ENCODE measurements at places on chromosomes 5 and 9. TPM values are rescaled to one million over a fixed set of nuclear protein-coding genes. Genes with fewer than 3 reads are reported as not detected.

PALM2AKAP2 gene
- 46.3 TPM for total RNA-seq

PDE8B gene
- total RNA-seq = 1.1 TPM

SARDH gene
- not detected for total RNA-seq

ARHGEF39 gene
- total RNA-seq = 0.85 TPM

- no peak for DNase-seq
- H3K27me3 ChIP-seq = no peaks in the 10 kb centered on the region
- H3K4me3 ChIP-seq = no peak overlapping the region
- H3K36me3 ChIP-seq = peaks cover 34% of the 10 kb centered on the region
- H3K4me1 ChIP-seq = no peaks in the 10 kb centered on the region
These were observed 12.6 kb downstream of the CHMP5 start for GRCh38 chr9:33277484-33277883.

DNA sequence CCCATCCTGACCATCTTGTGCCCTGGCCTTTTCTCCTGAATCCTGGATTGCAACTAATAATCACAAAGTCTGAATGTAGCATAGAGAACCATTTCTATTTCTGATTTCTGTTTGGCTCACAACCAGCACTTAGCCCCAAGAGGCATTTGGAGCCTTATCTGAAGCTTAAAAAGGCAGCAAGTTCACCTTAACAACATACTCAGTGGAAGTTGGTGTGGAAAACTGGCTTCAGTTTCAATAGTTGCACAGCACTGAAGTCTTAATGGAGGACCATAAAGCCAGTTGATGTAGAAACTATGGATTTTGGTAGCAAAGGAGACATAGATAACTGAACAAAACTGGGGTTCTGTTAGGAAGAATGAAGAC lies 574.1 kb downstream of the PSAT1 start:
- no peak for DNase-seq
- peak overlapping the region; percentile 82 for H3K27ac ChIP-seq
- no peaks in the 10 kb centered on the region for H3K27me3 ChIP-seq
- H3K4me3 ChIP-seq = no peak overlapping the region
- H3K4me1 ChIP-seq = peaks cover 62% of the 10 kb centered on the region

DNA sequence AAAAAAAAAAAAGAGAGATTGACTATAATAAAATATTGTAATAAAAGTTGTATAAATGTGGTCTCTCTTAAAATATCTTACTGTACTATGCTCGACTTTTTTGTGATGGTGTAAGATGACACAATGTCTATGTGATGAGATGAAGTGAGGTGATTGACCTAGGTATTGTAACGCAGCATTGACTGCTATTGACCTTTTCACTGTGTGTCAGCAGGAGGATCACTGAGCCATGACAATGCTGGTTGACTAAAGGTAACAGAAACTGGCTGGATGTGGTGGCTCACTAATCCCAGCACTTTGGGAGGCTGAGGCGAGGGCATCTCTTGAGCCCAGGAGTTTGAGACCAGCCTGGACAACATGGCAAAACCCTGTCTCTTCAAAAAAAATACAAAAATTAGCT lies 78.6 kb upstream of the MYO10 start:
- H3K27me3 ChIP-seq = no peaks in the 10 kb centered on the region
- no peak for DNase-seq
- no peaks in the 10 kb centered on the region for H3K4me1 ChIP-seq
- H3K27ac ChIP-seq = no peak overlapping the region

- H3K36me3 ChIP-seq = peaks cover 13% of the 10 kb centered on the region
- DNase-seq = no peak
- H3K27me3 ChIP-seq = no peaks in the 10 kb centered on the region
These were observed 16.4 kb upstream of the TOR2A start for GRCh38 chr9:127751269-127752054.

- peaks cover 62% of the 10 kb centered on the region for H3K4me1 ChIP-seq
- H3K27me3 ChIP-seq = no peaks in the 10 kb centered on the region
- peaks cover 17% of the 10 kb centered on the region for H3K36me3 ChIP-seq
- no peak overlapping the region for H3K4me3 ChIP-seq
- H3K27ac ChIP-seq = no peak overlapping the region
These were observed 242.9 kb downstream of the FANCC start for GRCh38 chr9:95074632-95075031.

- H3K4me1 ChIP-seq = peaks cover 14% of the 10 kb centered on the region
- H3K27ac ChIP-seq = no peak overlapping the region
- no peak overlapping the region for H3K4me3 ChIP-seq
- H3K27me3 ChIP-seq = no peaks in the 10 kb centered on the region
- peaks cover 3% of the 10 kb centered on the region for H3K36me3 ChIP-seq
These were observed 14.2 kb upstream of the AHRR start for GRCh38 chr5:307306-307705.

DNA sequence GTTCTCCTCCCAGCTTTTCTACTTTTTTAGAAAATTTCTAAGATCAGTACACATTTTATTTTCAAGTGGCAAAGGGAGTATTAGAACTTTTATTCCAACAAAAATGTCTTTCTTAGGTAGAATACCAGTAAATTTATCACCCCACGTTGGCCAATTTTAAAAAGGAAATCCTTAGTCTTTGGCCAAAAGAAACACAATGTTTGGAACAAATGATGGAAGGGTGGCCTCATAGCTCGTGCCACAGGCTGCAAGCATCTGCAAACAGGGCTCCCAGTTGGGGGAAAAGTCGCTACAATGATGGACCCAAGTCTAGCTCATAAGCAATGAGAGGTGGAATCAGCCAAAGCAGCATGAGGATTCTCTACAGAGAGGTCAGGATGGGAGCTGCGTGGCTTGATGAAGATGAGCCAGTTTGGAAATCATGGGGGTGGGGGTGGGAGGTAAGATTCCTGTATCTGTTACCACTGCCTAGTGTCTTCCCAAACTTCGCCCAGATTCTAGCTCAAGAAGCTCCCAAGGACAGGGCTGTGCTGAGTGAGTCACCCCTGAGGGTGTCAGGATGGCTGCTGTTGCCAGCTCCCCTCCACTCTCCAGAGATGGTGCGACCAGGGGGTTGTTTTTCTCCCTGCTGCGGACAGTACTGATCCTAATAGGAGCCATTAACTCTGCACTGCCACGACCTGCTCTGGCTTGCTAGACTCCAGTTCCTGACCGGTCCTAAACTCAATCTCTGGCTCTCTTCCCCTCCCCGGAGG lies 75.6 kb downstream of the DCP2 start:
- peaks cover 25% of the 10 kb centered on the region for H3K4me1 ChIP-seq
- H3K27me3 ChIP-seq = no peaks in the 10 kb centered on the region
- no peak for DNase-seq
- H3K27ac ChIP-seq = no peak overlapping the region
- no peaks in the 10 kb centered on the region for H3K36me3 ChIP-seq
